ENCODE measurements at places on chromosomes 4 and X.
A peak's percentile ranks its signal among the peaks of the same experiment; 100 is the strongest.

- DNase-seq, result no peak
Observed at GRCh38 chrX:17736478-17736855, 826 bp upstream of the SCML1 start.

GRCh38 chrX:13376857-13377549, 57.1 kb upstream of the ATXN3L start:
- peak; percentile 84 for DNase-seq

GRCh38 chr4:39255266-39255665, 72.9 kb downstream of the WDR19 start:
- DNase-seq, result no peak

DNA sequence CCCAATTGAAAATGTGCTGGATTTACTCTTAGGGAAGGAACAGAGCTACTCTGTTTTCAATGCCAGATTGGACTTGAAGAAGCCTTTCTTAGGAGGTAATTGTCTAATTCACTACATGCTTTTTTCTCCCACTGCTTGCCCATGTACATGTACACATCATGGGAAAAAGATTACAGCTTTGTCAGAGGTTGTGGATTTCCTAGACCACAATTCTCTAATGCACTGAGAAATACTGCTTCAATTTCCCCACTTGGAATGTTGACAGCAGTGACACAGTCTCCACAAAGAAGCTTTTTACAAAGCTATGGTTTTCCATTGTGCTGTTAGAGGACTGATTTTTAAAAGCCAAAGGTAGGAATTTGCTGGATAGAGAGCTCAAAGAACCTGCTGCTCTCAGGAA, 19.5 kb downstream of the ZAR1 start:
- no peak for DNase-seq

- no peak for DNase-seq
Observed at GRCh38 chrX:112654871-112655270, 24.9 kb downstream of the LHFPL1 start.

DNA sequence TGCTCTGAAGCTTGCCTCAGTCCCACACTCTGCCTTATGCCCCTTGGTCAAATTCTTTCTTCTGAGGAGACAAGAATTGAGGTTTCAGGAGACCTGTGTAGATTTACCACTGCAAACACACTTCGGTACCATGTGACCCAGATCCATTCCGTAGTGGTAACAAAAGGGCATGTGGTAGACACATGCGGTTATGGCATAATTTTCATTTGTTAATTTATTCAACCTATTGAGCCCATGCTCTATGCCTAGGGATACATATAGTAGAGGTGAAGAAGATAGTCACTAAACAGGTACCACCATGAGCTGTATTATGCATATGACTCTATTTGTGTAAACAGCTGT, 190.9 kb downstream of the NDST4 start:
- no peak for DNase-seq

All from NCI-H1105 (cell line).